DND-41 (cell line): ENCODE measurements at places on chromosomes 6 and 20.

DNA sequence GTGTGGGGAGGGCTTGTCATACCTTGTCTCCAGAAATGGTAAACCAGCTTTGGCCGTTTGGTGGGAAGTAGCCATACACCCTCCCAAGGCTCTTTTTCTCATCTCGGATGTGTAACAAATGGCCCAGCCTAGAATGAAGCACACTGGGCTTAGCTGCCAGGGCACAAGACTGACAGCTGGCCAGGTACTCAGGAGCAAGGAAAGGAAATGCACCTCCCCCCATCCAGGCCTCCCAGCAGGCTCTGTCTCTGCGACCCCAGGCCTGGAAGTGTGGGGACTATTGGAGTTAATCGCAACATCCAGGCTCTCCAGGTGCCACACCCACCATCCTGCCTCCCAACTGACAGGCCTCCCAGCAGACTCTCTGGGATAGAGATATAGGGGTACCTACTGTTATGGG, 43.0 kb downstream of the MRS2 start:
- DNase-seq = no peak

GRCh38 chr6:149037051-149037671, 280.4 kb upstream of the TAB2 start:
- DNase-seq = no peak

DNA sequence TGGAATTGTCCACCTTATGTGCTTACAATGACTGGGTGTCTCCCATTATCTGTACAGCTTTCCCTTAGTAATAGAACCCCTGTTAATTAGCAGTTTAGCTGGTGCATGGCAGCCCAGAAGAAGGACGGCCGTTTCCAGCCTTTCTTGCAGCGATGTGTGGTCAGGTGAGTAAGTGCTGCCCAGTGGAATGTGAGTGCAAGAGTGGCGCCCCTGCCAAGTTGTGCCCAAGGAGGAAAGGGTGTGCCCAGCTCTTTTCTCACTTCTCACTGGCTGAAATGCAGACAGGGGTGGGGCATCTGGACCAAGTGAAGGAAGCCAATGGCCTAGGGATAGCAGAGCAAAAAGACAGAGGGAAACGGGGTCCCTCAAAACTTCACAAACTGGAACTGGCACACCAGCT, 296.8 kb downstream of the PREX1 start:
- DNase-seq = no peak

DNA sequence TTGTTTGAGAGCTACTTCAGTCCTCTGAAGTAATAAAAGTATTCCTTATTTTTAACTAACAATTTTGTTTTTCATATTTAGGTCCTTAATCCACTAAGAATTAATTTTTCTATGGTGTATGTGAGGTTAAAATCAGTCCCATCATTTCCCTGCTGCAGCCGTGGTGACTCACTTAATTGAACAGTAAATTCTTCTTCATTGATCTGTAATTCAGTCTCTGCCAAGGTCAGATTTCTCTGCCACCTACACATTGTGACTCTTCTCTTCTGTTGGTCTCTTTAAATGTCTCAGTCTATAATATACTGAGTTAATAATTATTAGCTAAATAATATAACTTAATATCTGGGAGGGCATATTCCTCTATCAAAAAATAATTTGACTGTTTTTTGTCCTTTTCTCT, 262.3 kb downstream of the UTRN start:
- DNase-seq = no peak

DNA sequence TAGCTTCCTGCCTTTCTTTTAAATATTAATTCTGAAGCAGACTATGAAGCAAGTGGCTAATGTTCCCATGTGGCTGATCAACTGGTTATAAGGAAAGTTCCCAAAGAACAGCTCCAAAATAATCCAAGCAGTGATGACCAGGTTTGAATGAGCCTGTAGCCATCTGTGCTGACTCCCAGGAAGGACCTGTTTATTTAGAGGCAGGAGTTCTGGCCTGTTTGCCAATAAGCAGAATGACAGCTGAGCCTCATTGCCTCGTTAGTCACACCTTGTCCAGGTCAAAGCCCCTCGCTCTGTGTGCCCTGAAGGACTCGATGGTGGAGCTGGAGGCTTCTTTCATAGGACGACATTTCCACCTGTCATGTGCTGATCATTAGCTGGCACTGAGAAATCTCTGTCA, 97.4 kb downstream of the TMEM170B start:
- DNase-seq = no peak

DNA sequence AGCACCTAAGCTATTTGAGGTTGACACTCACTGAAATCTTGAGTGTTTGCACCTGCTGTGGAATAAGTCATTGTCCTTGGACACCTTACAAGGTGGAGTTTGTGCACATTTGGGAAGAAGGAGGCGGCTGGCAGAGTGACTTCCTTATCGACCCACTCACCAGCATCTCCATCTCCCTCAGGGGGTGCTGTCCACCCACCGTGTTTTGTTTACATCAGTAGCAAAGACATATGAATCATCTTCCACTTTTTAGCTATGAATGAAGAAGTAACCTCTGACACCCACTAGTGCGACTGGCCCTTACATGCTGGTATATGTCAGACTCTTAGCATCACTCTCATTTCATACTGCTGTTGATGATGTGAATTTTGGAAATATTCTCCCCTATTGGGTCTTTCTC, 119.5 kb upstream of the SGK1 start:
- no peak for DNase-seq

DNA sequence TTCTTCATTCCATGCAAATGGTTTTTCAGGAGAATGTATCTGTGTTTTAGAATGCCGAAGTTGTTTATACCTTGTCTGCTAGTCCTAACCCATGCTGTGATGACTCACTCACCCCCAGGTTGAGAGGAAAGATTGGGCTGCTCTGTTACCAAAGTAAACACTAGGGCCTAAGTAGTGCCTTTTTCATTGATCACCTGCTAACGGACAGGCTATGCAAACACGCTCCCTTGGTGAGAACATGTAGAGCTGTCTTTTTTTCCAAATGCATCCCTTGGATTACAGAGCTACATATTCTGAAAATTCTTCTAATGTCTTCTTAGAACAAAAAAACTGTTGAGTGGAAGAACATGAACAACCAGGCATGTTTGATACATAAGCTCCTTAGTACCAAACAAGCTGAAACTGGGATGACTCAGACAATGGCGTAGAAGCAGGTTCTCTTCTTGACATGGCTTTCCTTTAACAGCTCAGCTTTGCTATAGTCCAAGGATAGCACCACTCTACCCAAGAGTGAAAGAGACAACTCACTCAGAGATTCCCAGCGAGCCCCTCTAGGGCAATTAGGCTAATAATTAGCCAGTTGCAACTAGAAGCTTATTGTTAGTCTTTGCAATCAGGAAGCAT, 20.5 kb downstream of the PERP start:
- no peak for DNase-seq

GRCh38 chr6:142679907-142680700, 264.9 kb downstream of the HIVEP2 start:
- DNase-seq = no peak

DNA sequence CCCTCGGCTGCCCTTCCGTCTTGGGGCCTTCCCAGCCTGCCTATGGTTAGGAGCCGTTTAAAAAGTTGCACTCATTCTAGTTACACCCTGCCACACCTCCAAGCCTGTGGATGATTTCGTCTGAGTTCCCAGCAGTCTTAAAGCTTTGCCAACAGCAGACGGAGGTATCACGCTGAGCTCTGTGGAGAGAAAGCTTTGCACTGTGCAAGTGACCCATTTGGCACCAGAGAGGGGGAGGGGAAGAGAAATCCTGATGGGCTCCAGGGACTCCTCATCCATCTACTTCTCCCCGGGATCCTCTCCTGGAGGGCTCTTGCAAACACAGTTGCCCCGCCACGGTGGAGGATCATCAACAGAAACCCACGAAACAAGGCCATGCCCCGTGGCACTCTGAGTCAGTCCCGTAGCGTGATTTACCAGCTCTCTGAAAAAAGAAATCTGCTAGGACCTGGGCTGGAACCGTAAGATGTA, 98.8 kb upstream of the CITED2 start:
- DNase-seq = no peak

DNA sequence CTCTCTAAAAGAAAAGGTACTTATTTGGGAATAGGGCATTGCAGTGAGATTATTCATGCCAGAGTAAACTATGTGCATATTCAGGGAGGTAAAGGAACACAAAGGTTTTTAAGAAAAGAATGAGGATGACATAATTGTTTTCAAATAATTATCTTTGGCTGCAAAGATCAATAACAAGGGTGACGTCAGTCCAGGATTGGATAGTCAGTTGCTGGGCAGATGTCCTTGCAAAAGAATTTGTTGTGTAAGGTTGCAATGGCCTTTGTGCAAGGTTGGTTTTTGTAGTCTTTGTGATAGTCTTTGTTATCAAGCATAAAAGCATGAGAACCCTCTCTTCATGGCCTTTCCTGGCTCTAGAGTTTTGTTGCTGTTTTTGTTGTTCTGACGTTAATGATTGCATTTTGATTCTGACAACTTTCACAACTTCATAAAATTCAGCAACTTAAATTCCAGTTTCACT, 17.7 kb downstream of the LOC128125822 start:
- no peak for DNase-seq

GRCh38 chr6:47690791-47691190, 7.6 kb upstream of the ADGRF4 start:
- DNase-seq = no peak

DNA sequence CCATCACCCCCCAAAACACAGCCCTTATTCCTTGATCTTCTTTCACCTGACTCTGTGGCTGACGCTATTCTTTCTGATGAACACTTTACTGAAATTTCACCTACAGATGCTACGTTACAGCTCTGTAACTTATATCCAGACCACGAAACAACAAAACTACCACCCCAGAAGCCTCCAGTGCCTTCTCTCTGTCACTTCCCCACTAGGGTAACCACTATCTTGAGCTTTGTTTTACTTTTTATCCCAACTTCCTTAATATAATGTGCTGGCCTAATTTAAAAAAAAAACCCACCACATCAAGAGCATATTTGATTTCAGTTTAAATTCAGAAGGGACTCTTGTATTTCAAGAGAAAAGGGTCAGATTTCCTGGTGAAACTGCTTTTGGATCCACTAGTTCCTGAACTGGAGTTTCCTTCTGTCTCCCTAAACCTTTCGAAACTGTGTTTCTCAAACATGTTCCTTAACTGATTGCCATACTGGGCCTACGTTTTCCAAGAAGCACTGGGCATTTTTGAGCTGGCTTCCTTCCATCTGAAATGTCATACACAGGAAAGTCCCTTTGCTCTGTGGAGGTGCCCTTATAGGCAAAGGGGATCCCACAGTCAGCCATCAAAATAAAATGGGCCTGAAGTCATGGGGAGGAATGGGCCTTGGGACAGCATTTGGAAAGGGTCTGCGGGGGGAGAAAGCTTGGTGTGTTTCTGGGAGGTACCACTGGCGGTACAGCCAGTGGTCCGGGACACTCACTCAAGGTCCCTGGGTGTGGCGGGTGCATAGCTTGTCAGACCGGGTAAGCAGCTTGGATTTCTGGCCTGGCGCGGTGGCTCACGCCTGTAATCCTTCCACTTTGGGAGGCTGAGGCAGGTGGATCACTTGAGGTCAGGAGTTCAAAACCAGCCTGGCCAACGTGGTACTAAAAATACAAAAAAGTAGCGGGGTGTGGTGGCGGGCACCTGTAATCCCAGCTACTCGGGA, 25.8 kb upstream of the RTF2 start:
- no peak for DNase-seq

- DNase-seq = no peak
These were observed 52.6 kb upstream of the C20orf144 start for GRCh38 chr20:33609504-33609903.

- DNase-seq = no peak
These were observed 85.8 kb downstream of the DLL1 start for GRCh38 chr6:170205126-170205525.

GRCh38 chr20:15487030-15487429, 1086.2 kb downstream of the KIF16B start:
- DNase-seq = no peak

GRCh38 chr6:30685157-30686008, 1.1 kb downstream of the PPP1R18 start:
- DNase-seq = peak; percentile 47

- DNase-seq = peak; percentile 94
These were observed 253.2 kb downstream of the PLCB1 start for GRCh38 chr20:8385247-8385646.
